Stimulated activated CD8-positive, alpha-beta memory T cell treated with anti-CD3 and anti-CD28 coated beads, Interleukin-7, amount 100 ng/mL, for 48 hours (primary cell): ENCODE measurements at places on chromosomes 16 and 17.

- DNase-seq = no peak
These were observed 154.5 kb downstream of the LAT start for GRCh38 chr16:29139261-29139802.

DNA sequence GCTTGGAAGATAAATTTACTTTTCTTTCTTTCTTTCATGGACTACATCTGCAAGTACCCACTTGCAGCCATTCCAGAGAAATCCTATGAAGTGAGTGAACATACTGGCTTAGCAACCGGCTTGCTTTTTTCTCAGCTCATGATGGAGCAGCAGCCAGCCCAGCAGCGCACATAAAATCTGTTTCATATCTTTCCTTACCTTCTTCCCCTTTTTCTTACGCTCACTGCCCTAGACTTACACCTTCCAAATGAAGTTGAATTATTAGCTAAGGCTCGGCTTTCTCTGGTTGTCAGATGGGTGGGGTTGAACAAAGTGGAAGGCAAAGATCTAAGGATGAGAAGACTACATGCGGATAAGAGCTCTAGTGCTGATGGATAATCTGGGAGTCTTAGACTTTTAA is 13.9 kb upstream of the ABCA8 start:
- no peak for DNase-seq

GRCh38 chr17:51010173-51010675 is 110.4 kb downstream of the SPAG9 start:
- DNase-seq = no peak

DNA sequence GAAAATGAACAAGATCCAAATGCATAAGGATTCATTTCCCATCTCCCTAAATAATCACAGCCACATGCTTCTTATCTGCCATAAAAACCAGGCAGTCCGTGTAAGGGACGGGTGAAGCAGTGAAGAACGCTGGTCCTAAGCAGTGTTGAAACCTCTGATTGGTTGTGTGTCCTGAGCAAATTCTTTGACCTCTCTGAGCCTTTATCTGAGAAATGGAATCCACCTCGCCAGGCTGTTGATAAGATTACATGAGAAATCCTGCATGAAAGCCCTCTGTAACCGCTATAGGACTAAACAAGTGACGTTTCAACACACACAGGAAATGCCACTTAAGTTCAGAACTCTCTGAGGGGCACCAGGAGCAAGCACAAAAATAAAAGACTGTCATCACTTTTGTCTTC is 26.8 kb downstream of the GAS7 start:
- DNase-seq = no peak

DNA sequence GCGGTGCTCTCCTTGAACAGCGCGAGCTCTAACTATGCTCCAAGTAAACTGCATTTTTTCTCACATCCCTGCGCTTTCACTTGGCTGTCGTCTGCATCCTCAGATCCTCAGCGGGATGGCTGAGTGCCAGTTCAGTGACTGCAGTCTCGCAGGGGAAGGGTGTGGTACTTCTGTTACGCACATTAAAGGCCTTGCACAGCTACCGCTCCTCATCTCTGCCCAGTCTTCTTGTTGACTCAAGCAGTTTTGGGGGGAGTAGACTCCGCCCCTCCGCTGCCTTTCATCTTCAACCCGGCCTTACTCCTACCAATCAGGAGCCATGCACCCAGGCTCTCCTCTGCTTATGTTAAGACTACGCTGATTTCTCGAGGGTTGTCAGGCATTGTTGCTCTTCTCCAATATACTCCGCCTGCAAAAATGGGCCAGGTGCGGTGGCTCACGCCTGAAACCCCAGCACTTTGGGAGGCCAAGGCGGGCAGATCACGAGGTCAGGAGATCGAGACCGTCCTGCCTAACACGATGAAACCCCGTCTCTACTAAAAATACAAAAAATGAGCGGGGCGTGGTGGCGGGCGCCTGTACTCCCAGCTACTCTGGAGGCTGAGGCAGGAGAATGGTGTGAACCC is 10.0 kb downstream of the ATP5PD start:
- DNase-seq = peak; percentile 78

- DNase-seq = no peak
These were observed 678 bp upstream of the AKAP10 start for GRCh38 chr17:19978209-19978802.
